ENCODE measurements at places on chromosomes 6 and 20. TPM values are rescaled to one million over a fixed set of nuclear protein-coding genes. Genes with fewer than 3 reads are reported as not detected.

Gene SERPINB6
- total RNA-seq: 23.1 TPM

Gene PHACTR1
- total RNA-seq: 3.1 TPM

Gene PRR18
- 0.05 TPM for total RNA-seq

Gene BTNL2
- total RNA-seq: not detected

Gene SS18L1
- 6.2 TPM for total RNA-seq

Gene CFAP206
- total RNA-seq: 0.05 TPM

Gene ATP6V1G2
- total RNA-seq: 3.3 TPM

Gene SRC
- total RNA-seq: 4.4 TPM

Gene HLA-DQA1
- total RNA-seq: 352 TPM

Gene CLPSL2
- not detected for total RNA-seq

Gene PAQR8
- 7.9 TPM for total RNA-seq

- no peaks in the 10 kb centered on the region for H3K4me1 ChIP-seq
- H3K27me3 ChIP-seq: no peaks in the 10 kb centered on the region
- H3K27ac ChIP-seq: no peak overlapping the region
- no peaks in the 10 kb centered on the region for H3K36me3 ChIP-seq
Measured at GRCh38 chr20:4770026-4770425, 48.3 kb downstream of the PRND start.

GRCh38 chr6:169959136-169960002 is 207.9 kb downstream of the ERMARD start:
- peak overlapping the region; percentile 7 for H3K4me3 ChIP-seq
- H3K36me3 ChIP-seq: no peaks in the 10 kb centered on the region
- peaks cover 24% of the 10 kb centered on the region for H3K27me3 ChIP-seq
- H3K27ac ChIP-seq: peak overlapping the region; percentile 11
- peak; percentile 24 for DNase-seq

GRCh38 chr20:52432740-52433139 is 241.2 kb upstream of the ZFP64 start:
- H3K36me3 ChIP-seq: no peaks in the 10 kb centered on the region
- no peaks in the 10 kb centered on the region for H3K27me3 ChIP-seq
- H3K27ac ChIP-seq: no peak overlapping the region
- H3K4me1 ChIP-seq: no peaks in the 10 kb centered on the region
- no peak for DNase-seq

DNA sequence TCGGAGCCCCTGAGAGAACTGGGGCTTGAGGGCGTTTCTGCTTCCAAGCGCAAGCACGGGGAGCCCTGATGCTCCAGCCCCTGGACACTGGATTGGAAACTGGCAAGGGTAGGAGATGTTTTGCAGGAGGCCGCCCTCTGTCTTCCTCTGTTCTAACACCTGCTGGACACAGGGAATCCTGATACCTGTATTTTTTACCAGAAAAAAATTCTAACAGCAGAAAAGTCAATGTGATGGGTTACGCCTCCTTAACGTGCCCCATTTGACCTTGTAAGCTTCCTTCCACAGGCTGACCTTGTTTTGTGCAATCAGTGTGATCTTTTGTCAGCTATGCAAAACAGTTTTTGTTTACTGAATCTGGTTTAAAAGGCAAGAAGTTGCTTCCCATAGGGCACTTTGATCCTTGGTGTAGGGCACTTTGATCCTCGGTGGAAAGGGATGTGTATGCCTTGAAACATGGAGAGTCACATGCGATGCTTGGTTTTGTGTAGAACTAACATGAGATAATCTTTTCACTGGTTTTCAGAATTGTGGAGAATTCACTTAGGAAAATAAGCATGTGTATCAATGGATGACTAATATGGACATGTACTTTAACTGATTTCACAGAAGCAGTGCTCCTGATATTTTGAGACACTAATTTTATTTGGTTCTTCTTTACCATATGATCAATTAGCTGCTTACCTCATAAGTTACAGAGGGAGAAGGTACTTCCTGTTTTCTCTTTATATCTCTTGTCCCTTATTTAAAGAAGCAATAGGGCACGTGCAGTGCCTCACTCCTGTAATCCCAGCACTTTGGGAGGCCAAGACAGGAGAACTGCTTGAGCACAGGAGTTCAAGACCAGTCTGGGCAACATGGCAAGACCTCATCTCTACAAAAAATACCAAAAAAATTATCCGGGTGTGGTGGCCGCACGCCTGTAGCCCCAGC is 59.9 kb upstream of the MAP3K4 start:
- H3K4me3 ChIP-seq: no peak overlapping the region
- DNase-seq: no peak
- no peaks in the 10 kb centered on the region for H3K4me1 ChIP-seq
- no peaks in the 10 kb centered on the region for H3K36me3 ChIP-seq

GRCh38 chr6:78670156-78670555 is 197.2 kb upstream of the IRAK1BP1 start:
- no peaks in the 10 kb centered on the region for H3K36me3 ChIP-seq
- H3K27me3 ChIP-seq: no peaks in the 10 kb centered on the region
- no peaks in the 10 kb centered on the region for H3K4me1 ChIP-seq

DNA sequence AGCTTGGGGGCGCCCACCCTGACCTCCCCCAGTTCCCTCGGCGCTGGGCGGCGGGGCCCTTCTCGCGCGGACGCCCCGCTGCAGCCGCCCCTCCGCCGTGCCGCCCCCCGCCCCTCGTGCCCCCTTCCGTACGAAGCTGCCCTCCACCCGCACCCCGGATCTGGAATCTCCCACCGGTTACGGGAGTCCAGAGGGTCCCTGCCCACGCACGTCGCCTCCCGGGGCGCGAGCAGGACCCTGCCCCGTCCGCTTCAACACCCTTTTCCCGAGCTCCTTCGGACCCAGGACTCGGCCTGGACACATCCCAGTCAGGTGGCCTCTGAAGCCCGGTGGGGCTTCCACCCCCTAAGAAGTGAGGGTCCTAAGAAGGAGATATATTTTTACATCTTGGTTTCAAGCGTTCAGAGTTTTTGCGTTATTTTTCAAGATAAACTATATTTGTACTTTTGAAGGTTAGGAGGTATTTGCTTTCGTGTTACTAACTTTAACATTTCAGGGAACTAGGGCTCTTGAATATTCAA is 506 bp downstream of the ARFGAP1 start:
- H3K36me3 ChIP-seq: peaks cover 28% of the 10 kb centered on the region
- peaks cover 12% of the 10 kb centered on the region for H3K27me3 ChIP-seq
- H3K4me1 ChIP-seq: peaks cover 16% of the 10 kb centered on the region
- no peak for DNase-seq

DNA sequence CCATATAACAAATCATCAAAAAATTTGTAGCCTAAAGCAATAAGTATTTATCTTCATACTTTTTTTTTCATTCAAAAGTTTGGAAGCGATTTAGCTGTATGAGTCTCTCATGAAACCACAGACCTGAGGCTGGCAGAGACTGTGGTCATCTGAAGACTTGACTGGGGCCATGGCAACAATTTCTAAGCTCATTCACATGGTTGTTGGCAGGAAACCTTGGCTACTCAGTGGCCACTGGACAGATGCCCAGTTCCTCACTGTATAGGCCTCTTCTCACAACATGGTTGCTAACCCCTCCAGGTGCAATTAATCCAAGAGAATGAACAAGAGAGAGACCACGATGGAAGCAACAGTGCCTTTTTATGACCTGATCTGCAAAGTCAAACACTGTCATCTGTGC is 235.9 kb downstream of the BTBD3 start:
- no peak for DNase-seq
- H3K36me3 ChIP-seq: no peaks in the 10 kb centered on the region
- no peak overlapping the region for H3K27ac ChIP-seq
- no peak overlapping the region for H3K4me3 ChIP-seq
- no peaks in the 10 kb centered on the region for H3K4me1 ChIP-seq
- H3K27me3 ChIP-seq: no peaks in the 10 kb centered on the region

DNA sequence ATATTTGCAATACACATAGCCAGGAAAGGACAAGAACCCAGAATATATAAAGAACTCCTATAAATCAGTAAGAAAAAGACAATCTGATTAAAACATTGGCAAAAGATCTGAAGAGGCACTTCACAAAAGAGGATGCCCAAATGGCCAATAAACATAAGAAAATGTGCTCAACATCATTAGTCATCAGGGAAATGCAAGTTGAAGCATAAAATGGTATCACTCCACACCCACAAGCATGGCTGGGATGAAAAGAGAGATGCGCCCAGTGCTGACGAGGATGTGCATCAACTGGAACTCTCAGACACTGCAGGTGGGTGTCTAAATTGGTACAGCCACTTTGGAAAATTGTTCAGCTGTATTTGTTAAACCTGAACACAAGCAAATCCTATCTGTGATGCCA is 42.4 kb upstream of the MLN start:
- H3K27me3 ChIP-seq: peaks cover 26% of the 10 kb centered on the region
- H3K4me1 ChIP-seq: no peaks in the 10 kb centered on the region
- no peak overlapping the region for H3K4me3 ChIP-seq
- no peak for DNase-seq

GRCh38 chr6:3617681-3618311 is 133.7 kb downstream of the PXDC1 start:
- H3K27me3 ChIP-seq: no peaks in the 10 kb centered on the region
- no peak overlapping the region for H3K27ac ChIP-seq
- no peak for DNase-seq
- no peak overlapping the region for H3K4me3 ChIP-seq
- H3K4me1 ChIP-seq: no peaks in the 10 kb centered on the region

DNA sequence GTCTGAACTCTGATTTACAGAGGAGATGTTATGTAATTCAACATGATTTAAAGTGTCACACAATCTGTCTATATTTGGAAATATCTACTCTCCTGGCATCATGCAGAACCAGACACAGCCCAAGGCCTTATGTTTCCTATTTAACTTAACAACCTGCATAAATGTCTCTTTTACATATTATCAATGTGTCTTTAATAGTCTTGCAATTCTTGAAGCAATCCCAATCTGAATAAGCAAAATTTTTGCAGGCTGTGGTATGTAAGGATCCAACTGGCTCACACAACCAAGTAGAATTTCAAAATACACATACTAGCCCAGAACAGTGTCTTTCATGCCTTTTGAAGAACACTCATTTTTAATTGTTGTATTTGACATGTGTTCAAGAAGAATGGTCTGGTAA is 443.2 kb downstream of the MAFB start:
- H3K27ac ChIP-seq: no peak overlapping the region
- DNase-seq: no peak
- H3K4me1 ChIP-seq: no peaks in the 10 kb centered on the region

- no peaks in the 10 kb centered on the region for H3K4me1 ChIP-seq
- no peaks in the 10 kb centered on the region for H3K36me3 ChIP-seq
Measured at GRCh38 chr6:52013035-52013434, 74.4 kb downstream of the PKHD1 start.

DNA sequence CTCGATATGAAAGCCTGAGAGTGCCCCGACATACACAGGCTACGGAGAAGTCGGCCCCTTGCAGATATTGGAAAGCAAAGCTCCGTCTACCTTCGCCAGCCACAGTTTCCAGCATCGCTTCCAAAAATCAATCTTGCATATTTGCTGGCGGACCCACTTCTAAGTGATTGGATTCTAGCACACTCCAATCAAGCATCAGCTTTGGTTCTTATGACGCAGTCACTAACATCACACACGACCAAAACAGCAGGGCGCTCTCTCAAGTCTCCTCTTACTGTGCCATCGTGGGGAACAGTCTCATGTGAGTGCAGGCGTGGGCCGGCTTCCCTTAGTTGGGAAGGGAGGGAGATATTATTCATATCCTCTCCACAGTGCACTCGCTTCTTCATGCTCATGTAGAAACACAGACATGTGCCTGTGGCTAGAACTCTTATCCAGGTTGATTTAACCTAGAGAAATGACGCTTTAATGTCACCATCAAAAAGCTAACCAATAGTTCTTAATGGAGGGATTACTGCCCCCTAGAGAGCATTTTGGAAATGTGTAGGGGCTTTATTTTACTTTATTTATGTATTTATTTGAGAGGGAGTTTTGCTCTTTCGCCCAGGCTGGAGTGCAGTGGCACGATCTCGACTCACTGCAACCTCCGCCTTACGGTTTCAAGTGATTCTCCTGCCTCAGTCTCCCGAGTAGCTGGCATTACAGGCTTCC is 229.8 kb downstream of the SOD2 start:
- no peak overlapping the region for H3K4me3 ChIP-seq
- no peaks in the 10 kb centered on the region for H3K4me1 ChIP-seq
- no peak overlapping the region for H3K27ac ChIP-seq
- no peaks in the 10 kb centered on the region for H3K36me3 ChIP-seq
- no peak for DNase-seq
- no peaks in the 10 kb centered on the region for H3K27me3 ChIP-seq

- no peak overlapping the region for H3K4me3 ChIP-seq
- H3K27ac ChIP-seq: no peak overlapping the region
- H3K27me3 ChIP-seq: no peaks in the 10 kb centered on the region
Measured at GRCh38 chr6:155530219-155530834, 74.7 kb upstream of the NOX3 start.

- no peak overlapping the region for H3K27ac ChIP-seq
- no peaks in the 10 kb centered on the region for H3K36me3 ChIP-seq
- H3K4me1 ChIP-seq: no peaks in the 10 kb centered on the region
- no peak for DNase-seq
Measured at GRCh38 chr20:59138114-59138748, 25.4 kb upstream of the ZNF831 start.

- H3K27me3 ChIP-seq: no peaks in the 10 kb centered on the region
- H3K27ac ChIP-seq: no peak overlapping the region
- no peak overlapping the region for H3K4me3 ChIP-seq
- H3K4me1 ChIP-seq: no peaks in the 10 kb centered on the region
Measured at GRCh38 chr6:52136055-52136454, 48.6 kb upstream of the PKHD1 start.

- no peaks in the 10 kb centered on the region for H3K36me3 ChIP-seq
- H3K4me3 ChIP-seq: no peak overlapping the region
- H3K27ac ChIP-seq: no peak overlapping the region
- H3K27me3 ChIP-seq: no peaks in the 10 kb centered on the region
- no peaks in the 10 kb centered on the region for H3K4me1 ChIP-seq
- peak; percentile 28 for DNase-seq
Measured at GRCh38 chr6:142474531-142475289, 172.9 kb downstream of the ADGRG6 start.

GRCh38 chr20:10555865-10556308 is 117.9 kb downstream of the JAG1 start:
- no peaks in the 10 kb centered on the region for H3K36me3 ChIP-seq
- H3K27ac ChIP-seq: no peak overlapping the region
- DNase-seq: no peak

DNA sequence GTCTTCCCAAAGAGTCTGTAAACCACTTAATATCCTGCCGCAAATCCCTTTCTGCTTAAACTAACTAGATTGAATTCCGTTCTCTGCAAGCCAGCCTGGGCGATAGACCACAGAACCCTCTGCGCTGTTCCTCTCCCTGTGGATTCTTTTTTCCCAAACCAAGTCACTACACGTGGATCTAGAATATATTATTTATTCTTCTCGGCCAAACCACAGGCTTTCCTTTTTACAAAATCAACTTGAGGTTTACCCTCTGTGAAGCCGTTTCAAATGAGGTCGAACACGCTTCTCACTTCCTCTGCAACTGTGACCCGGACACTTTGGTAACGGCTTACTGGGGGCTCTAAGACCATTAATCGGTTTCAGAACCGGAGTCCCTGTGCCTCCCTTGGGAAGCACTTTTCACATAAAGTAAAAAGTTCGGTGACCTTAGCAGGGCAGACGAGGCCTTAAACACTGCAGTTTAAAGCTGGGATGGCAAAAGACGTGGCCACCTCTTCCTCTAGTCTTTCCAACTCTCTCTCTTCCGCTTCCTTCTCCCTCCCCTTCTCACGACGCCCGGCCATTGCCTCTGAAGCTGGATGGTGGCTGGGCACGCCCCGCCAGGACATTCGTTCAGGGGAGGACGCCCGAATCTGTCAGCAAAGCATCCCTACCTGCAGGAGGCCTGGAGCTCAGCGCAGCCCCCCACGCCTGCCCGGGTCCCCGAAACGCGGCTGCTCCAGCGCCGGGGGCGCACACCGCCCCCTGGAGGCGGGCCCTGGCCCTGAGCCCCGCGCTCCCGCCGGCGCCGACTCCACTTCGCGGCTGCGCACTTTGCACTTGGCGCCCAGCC is 55.0 kb upstream of the FOXC1 start:
- H3K4me3 ChIP-seq: peak overlapping the region; percentile 45
- peak overlapping the region; percentile 49 for H3K27ac ChIP-seq
- no peaks in the 10 kb centered on the region for H3K36me3 ChIP-seq
- H3K27me3 ChIP-seq: peaks cover 3% of the 10 kb centered on the region
